ENCODE measurements at places on chromosomes 7 and 10.

DNA sequence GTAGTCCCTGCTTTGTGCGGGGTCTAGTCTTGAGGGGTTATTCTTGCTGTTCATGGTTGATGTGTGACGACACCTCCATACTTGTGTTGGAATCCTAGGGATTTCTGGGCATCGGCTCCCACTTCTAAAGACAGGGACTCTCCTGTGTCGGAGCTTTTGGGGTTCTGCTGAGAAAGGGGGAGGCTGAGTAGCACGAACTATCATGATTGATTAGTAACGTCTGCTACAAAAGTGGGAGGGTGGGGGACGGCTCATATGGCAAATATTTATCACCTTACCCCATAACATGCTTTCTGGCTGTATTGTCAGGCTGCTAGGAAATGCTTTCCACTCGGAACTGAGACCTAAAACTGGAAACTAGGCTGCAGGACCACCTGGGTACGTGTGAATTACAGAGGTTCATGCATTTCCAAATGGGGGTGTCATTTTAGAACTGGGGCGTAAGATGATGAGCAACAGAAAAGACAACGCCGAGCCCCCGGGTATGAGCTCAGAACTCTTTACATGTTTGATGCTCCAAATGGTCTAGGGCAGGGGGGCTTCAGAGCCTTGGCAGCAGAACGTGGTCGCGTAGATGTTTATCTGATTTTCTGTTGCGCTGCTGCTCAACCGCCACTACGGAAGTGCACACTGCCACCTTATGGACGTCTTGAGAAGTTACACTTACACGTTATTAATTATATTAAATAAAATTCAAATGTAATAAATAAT, 15.1 kb upstream of the NME8 start:
- no peak for DNase-seq

GRCh38 chr10:100782461-100783244, 37.3 kb downstream of the PAX2 start:
- no peak for DNase-seq

GRCh38 chr7:78587443-78588044, 789.0 kb downstream of the PHTF2 start:
- no peak for DNase-seq

GRCh38 chr7:116650436-116650835, 21.6 kb upstream of the MET start:
- no peak for DNase-seq

DNA sequence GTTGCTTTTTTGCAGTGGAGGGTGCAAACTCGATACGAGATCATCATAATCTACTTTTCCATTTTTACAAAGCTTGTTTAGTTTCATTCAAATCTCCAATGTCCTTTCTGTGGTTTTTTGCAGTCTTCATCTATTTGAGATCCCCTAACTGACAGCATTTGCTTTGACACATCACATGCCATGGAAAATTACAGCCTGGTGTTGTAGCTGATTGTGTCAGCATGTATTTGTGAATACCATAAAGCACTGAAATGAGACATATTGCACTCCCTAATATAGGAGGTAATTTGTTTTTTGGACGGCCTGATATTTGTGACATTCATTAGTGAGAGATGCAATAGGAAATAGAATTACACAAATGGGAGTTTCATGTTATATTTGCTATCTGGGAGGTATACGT, 620.8 kb downstream of the KCNMA1 start:
- DNase-seq = no peak

DNA sequence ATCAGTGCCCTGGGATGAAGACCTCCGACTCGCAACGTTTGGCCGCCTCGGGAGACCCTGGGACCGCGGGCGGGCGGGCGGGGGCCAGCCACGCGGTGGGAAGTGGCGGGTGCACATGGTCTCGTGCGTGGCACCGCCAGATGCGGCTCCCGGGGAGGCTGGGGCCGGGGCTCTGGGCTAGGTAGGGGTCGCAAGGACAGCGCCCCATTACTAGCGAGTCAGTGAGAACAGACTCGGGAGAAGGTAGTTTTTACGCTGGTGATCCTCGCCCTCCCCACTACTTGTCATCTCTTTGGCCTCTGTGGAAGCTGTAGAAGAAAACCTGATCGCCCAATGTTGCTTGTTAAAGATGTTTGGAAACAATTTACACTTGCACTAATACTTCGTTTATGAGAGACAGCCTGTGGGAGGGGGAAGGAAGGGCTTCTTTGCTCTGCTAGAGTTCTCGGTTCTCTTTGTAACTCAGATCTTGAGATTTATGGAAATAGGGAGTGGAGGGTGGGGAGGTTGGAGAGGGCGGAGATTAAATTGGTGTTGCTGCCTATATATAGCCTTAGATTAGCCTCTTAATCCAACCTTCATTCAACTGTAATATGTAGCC, 591 bp downstream of the BZW2 start:
- DNase-seq = no peak

- no peak for DNase-seq
These were observed 2.8 kb downstream of the FAM180A start for GRCh38 chr7:135745703-135746312.

Measured in type B pancreatic cell (in vitro differentiated cells).